ENCODE measurements at places on chromosomes 16 and 17. TPM values are rescaled to one million over a fixed set of nuclear protein-coding genes. Genes with fewer than 3 reads are reported as not detected.

DNA sequence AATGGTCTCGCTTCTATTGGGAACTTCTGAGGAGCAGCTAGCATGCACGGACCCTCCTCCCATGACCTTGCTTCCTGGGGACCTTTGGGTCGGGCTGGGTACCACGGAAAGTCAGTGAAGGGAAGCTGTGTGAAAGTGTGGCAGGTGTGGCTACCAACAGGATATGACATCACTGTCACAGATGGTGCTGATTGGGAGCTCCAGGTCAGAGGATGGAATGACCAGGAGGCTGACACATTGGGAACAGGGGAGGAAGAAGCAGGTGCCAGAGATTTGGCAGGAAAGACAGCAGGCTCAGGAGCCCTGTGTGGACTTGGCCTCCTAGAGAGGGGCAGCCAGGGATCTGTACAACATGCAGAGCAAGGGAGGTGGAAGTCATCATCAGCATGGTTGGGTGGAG is 34.0 kb downstream of the CPNE2 start:
- DNase-seq = no peak

DNA sequence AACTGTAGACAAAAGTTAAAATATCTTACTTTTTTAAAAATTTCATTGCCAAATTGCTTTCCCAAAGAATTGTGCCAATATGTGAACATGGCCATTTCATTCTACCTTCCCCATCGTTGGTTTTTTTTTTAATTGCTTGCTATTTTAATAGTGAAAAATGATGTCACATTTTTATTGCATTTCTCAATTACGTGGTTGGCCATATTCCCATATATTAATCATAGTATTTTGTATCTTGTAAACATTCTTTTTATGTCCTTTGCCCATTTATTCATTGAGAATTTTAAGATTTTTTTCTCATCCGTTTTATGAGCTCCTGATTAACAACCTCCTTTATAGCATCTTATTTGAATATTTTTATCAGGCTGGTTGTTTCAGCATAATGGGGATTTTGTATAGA is 7.2 kb downstream of the OMG start:
- DNase-seq = peak; percentile 26

- no peak for DNase-seq
These were observed 309.9 kb upstream of the ASIC2 start for GRCh38 chr17:33602981-33603380.

GRCh38 chr17:20927308-20927977 is 115.4 kb downstream of the USP22 start:
- DNase-seq = no peak

DNA sequence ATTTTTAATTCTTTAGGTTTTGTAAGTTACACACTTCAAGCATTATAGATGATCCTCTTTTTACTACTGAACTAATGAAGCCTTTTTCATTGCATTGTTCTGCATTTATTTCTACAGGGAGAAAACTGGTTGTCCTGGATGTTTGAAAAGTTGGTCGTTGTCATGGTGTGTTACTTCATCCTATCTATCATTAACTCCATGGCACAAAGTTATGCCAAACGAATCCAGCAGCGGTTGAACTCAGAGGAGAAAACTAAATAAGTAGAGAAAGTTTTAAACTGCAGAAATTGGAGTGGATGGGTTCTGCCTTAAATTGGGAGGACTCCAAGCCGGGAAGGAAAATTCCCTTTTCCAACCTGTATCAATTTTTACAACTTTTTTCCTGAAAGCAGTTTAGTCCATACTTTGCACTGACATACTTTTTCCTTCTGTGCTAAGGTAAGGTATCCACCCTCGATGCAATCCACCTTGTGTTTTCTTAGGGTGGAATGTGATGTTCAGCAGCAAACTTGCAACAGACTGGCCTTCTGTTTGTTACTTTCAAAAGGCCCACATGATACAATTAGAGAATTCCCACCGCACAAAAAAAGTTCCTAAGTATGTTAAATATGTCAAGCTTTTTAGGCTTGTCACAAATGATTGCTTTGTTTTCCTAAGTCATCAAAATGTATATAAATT is 53.0 kb downstream of the TUBD1 start:
- DNase-seq = no peak

DNA sequence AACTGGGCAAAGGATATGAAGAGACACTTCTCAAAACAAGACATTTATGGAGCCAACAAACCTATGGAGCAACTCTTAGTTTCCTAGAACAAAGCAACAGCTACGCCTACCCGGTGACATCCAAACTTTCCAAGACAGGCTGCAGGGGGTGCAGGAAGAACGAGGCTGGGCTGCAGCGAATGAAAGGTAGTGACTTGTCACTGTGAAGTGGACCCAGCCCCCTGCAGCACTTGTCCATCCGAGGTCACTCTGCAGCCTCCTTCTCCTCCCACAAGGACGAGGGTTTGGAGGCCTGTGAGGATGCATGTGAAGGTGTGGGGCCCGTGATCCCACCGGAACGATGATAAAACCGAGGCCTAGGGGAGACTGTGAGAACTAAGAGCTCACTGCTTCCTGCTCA is 192.6 kb upstream of the RPL38 start:
- DNase-seq = no peak

DNA sequence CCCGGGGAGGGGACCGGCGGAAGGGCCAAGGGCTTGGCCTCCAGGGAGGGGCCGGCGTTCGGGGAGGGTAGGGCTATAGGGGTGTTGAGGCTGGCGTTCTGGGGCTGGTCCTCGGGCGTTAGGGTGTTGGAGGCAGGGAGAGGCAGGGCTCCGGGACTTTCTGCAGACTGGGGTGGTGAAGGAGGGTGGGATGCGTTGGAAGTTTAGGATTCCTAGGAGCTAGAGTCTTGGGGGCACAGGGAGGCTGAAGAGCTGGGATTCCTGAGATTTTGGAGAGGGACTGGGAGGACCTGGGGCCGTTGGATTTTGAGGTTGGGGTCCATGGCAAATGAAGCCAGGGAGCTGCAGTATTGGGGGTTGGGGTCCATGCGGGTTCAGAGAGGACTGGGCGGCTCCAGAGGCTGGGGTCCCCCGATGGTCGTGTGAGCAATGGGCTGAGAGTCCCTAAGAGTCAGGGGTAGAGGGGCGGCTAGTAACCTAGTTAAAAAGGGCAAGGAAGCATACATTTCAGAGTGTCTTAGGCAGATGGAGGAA is 740 bp downstream of the NFATC2IP start:
- peak; percentile 30 for DNase-seq

DNA sequence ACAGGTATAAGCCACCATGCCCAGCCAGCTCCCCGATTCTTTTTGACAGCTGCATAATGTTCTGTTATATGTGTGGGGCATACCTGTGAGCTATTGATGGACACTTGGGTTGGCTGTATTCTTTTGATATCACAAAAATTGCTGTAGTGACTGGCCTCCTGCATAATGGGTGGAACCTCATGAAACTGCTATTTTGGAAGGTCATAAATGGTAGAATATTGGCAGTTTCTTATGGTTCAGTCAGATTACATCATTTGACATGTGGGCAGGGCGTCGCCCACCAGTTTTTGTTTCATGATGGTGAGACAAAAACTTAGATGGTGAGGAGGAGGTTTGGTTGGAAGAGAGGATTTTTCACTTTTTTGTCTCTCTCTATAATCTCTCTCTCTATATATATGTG is 26.7 kb upstream of the POLR3E start:
- DNase-seq = no peak

- DNase-seq = peak; percentile 77
These were observed 4.4 kb downstream of the MVP start for GRCh38 chr16:29824589-29825144.

- DNase-seq = no peak
These were observed 163.8 kb downstream of the PRKCA start for GRCh38 chr17:66466106-66466820.

- no peak for DNase-seq
These were observed 465.4 kb upstream of the C16orf82 start for GRCh38 chr16:26601335-26601734.

DNA sequence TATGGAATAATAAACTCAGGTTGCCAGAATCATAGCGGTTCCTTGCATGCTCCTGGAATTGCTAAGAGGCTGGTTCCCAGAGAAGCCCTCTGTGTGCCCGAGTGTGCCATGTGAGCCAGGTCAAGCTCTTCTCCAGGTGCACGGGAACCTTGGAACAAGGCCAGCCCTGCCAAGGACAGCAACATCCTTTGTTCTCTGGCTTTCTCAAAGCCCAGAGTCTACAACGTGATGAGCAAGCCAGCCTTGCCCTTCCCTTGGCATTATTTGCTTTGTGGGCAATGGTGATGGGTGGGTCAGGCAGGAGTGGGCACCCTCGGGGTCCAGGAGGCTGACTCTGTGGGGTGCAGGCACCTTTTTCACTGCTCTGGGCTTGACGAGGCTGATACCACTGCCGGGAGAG is 14.2 kb upstream of the SEC14L1 start:
- DNase-seq = peak; percentile 75

GRCh38 chr17:7717756-7718350 is 309 bp downstream of the DNAH2 start:
- DNase-seq = no peak

- DNase-seq = no peak
These were observed 25.0 kb downstream of the TEX14 start for GRCh38 chr17:58666858-58667267.

DNA sequence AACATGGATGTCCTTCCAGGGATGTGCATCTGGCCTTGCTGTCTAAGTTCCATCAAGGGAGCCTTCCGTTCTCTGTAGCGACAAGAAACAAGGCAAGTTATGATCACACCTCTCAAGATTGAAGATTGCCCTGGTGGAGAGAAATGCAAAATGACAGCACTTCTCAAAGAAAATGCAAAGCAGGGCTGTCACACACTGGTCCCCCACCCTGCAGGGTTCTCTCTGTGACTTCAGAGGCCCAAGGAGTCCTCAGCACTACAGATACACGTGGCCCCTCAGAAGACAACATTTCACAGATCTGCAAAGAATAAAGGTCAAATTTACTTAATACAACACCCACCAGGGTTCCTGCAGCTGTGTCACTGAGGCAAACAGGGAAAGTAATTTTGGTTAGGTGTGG is 60.7 kb upstream of the TEX2 start:
- DNase-seq = no peak

- no peak for DNase-seq
These were observed 189.2 kb downstream of the MAF start for GRCh38 chr16:79411357-79411756.

GRCh38 chr16:50144211-50144610 is 8.9 kb upstream of the TENT4B start:
- DNase-seq = no peak

DNA sequence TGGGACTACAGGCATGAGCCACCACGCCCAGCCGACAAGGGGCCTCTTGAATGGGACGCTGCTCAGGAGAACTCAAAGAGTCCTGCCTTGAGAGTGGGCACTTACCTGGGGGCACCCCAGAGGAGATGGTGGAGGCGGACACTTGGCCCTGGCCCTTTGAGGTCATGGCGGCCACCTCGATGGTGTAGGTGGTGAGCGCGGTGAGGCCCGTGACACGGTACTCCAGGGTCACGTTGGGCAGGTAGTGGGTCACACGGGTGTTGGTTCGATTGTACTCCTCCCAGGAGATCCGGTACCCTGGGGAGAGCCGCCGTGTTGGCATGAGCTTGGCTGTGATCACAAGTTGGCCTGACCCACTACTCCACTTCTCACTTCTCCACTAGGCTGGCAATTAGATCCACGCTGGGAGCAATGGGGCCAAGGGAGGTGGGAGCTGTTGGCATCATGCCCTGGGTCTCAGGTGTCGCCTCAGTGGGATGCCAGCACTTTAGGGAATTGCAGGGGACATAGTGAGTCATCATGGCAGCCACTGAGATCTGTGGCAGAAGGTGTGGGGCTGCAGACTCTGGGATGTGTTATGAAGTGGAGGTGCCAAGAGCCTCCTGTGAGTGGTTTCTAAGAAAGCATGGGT is 89.2 kb upstream of the CDC42EP4 start:
- no peak for DNase-seq

DNA sequence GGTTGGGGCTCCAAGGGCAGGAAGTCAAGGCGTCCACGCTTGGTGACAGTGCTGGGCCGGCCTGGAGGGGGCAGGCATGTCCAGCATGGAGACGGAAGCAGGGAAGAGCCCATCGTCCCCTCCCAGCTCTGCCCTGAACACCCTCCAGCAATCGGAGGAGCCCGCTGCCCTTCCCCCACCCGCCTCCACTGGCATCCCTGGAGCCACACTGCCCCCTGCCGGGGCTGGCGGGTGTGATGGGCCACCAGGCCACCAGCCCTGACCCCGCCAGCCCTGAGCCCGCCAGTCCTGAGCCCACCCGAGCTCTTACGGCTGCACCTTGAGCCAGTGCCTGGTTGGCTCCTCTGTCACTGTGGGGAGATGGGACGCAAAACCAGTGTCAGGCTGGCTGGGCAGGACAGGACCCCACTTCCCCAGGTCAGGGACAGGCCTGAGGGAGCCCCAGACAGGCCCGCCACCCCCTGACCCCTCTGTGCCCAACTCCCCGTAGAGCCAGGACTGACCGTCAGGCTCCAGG is 4.1 kb upstream of the CDH15 start:
- peak; percentile 77 for DNase-seq

GRCh38 chr16:378821-379182 is 3.0 kb downstream of the PGAP6 start:
- no peak for DNase-seq

GRCh38 chr17:73393381-73393780 is 81.6 kb upstream of the CDC42EP4 start:
- no peak for DNase-seq

DNA sequence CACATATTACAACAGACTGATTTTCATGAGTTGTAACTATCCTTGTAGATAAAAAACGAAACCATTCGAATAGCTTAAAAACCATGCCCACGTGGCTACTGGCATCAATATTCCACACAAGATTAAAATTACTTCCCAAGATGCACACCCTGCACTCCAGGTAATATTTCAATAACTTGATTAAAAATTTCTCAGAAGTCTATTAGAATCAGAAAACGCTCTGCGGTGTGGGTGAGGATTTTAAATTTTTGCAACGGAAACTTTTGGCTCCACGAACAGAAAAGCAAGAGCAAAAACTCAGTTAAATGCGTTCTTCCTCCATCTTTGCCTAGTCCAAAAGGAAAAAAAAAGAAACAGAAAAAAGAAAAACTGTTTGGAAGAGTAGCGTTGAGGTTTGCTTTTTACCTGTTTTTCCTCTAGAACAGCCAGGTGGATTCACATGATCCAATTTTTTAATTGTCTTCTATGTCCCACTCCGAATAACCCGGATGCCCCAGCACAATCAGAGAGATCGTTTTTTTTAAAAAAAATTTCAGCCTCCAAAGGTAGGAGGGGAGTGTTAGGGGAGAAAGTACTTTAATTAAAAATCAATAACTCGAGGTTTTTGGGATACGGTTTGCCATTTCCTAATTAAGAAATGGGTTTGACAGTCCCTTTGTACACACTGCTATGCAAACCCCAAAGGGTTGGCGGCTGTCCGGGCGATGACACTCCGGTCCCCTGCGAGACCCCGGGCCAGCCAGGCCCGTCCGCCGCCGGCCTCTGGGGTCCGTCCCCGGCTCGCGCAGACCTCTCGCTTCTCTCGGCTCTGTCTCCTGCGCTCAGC is 708 bp upstream of the NFAT5 start:
- DNase-seq = no peak

- DNase-seq = peak; percentile 12
These were observed 10.1 kb upstream of the ERCC4 start for GRCh38 chr16:13909872-13910303.

Gene PLXDC1
- total RNA-seq = 0.61 TPM

Gene TPSD1
- total RNA-seq = not detected

Gene HEATR9
- total RNA-seq = not detected

Gene IGSF6
- total RNA-seq = not detected

Gene TSR3
- total RNA-seq = 58.2 TPM

Measured in MCF 10A (cell line).